Glutamatergic neuron (in vitro differentiated cells): ENCODE measurements at places on chromosomes 4 and X.

GRCh38 chr4:6179362-6179761 lies 21.0 kb downstream of the JAKMIP1 start:
- no peak for DNase-seq

- DNase-seq = no peak
Measured at GRCh38 chrX:36609616-36610585, 398.3 kb upstream of the FAM47C start.

DNA sequence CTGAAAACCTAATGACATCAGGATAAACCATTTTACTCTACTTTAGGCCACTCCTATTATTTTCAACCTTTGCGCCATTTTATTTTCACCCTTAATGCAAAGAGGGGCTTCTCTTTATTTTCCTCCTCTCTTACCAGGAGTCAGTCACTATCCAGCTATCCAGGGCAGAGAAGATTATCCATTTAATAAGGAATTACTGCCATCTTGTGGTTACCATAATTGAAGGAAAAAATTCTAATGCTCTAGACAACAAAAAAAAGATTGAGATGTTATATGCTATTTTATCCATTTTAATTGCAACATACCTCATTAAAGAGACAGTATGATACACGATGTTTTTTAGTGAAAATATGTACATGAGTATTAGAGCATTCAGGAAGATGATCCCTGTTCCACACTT lies 514.5 kb upstream of the FAM241A start:
- DNase-seq = no peak

DNA sequence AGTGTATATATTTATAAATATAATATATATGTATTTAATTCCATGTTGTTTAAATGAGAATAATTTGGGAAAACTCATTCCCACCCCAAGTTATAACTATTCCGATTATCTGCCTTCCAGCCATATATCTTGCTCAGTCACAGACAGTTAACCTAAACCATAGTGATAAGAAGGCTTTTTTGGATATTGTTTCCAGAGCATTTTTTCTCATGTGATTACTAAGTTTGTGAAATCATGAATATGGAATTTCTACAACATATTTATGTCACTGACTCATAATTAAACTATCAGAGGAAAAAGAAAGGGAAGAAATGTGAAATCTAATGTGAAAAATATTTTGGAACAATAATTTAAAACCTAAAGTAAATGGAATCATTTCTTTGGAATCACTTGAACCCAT lies 1163.5 kb upstream of the PABPC4L start:
- DNase-seq = no peak

DNA sequence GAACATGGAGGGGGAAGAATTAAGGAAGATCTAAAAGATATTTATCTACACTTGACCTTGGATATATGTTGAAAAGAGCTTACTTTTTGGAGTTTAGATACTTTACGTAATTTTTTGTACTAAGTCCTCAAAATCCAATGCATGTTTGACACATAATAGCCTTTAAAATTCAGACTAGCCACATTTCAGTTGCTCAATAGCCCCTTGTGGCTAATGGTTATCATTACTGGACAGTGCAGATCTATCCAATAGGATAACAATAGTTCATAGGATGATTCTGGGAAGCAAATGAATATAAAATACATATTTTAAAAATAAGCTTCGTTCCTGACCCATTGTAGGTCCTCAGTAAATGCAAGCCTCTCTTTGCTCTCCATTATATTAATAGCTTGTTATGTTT lies 13.8 kb downstream of the AP1AR start:
- DNase-seq = no peak

DNA sequence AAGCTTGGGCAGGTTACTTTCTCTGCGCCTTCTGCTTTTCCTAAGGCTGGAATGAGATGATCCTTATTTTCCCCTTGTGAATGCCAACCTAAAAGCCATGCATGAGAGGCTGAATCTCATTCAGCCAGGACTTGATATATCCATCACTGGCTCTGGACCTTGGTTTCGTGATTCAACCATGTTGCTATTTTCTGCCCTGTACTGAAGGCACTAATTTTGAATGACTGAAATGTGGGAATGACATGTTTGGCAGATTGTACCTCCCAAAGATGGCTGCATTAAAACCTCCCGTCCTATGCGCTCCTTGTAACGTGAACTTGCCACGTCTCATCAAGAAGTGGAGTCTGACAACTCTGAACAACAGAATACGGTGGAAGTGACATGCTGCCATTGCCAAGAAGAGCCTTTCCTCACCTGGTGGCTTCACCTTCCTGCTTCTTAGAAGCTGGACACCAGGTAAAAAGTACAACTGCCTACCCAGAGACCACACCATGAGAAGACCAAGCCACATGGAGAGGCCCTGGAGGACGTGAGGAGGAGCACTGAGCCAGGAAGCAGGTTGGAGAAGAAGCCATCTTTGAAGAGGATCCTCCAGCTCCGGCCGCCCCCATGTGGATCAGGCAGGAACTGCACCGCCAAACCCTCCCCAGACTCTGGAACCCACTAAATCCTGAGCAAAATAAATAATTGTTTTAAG lies 174.5 kb downstream of the NSUN7 start:
- DNase-seq = peak; percentile 89

- no peak for DNase-seq
Measured at GRCh38 chr4:152161676-152162330, 374.1 kb downstream of the FBXW7 start.

GRCh38 chrX:39361736-39362135 lies 560.5 kb downstream of the MID1IP1 start:
- DNase-seq = no peak
